ENCODE measurements at places on chromosomes 2 and 18. TPM values are rescaled to one million over a fixed set of nuclear protein-coding genes. Genes with fewer than 3 reads are reported as not detected.
A peak's percentile ranks its signal among the peaks of the same experiment; 100 is the strongest.

- no peaks in the 10 kb centered on the region for H3K4me1 ChIP-seq
- no peaks in the 10 kb centered on the region for H3K27me3 ChIP-seq
- no peak overlapping the region for H3K4me3 ChIP-seq
- no peak overlapping the region for H3K27ac ChIP-seq
- no peaks in the 10 kb centered on the region for H3K36me3 ChIP-seq
Measured at GRCh38 chr2:3038636-3039035, 339.0 kb downstream of the EIPR1 start.

- no peak overlapping the region for H3K27ac ChIP-seq
- H3K27me3 ChIP-seq: peaks cover 3% of the 10 kb centered on the region
- H3K4me1 ChIP-seq: no peaks in the 10 kb centered on the region
- DNase-seq: peak; percentile 18
Measured at GRCh38 chr18:25896178-25896780, 194.1 kb downstream of the SS18 start.

Gene RHBDD1
- 38.1 TPM for total RNA-seq

Gene ASPRV1
- 0.98 TPM for total RNA-seq

Gene GALR1
- not detected for total RNA-seq

DNA sequence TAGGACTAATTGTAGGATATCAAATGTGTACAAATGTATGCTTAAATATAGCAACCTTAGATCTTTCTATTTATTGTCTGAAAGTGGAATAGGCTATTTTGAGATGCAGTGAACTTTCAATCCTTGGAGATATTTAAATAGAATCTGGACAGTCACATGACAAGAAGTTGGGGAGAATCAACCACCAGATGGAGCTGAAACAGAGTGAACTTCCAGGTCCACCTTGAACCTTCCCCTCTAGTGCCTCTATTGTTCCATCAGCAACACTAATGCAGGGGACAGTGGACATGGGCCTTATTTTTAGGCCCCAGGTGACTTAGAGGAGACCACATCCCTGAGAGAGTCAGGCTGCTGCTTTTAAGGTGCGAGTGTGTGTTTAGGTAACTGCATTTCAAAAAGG lies 37.0 kb upstream of the CRIM1 start:
- H3K4me3 ChIP-seq: no peak overlapping the region
- H3K4me1 ChIP-seq: no peaks in the 10 kb centered on the region
- peaks cover 13% of the 10 kb centered on the region for H3K27me3 ChIP-seq
